Activated CD4-positive, alpha-beta memory T cell treated with anti-CD3 and anti-CD28 coated beads for 36 hours (primary cell): ENCODE measurements at places on chromosomes 6 and 20. TPM values are rescaled to one million over a fixed set of nuclear protein-coding genes. Genes with fewer than 3 reads are reported as not detected.

FRMD1 gene
- total RNA-seq: not detected

SRSF3 gene
- total RNA-seq: 390 TPM

ZNF335 gene
- total RNA-seq: 24.1 TPM

PGC gene
- not detected for total RNA-seq

MTFR2 gene
- 24.2 TPM for total RNA-seq

PLA2G7 gene
- total RNA-seq: not detected

KCNQ2 gene
- total RNA-seq: not detected

TBX18 gene
- not detected for total RNA-seq

TRAPPC3L gene
- not detected for total RNA-seq

KHDC1L gene
- total RNA-seq: not detected

SOBP gene
- 0.29 TPM for total RNA-seq

DEFB132 gene
- total RNA-seq: not detected

BTN1A1 gene
- not detected for total RNA-seq

SYCP2 gene
- total RNA-seq: 3.1 TPM

JPH2 gene
- not detected for total RNA-seq

MDN1 gene
- total RNA-seq: 40.2 TPM

PROCR gene
- 1.0 TPM for total RNA-seq

SMLR1 gene
- not detected for total RNA-seq

ESR1 gene
- 0.10 TPM for total RNA-seq

ZNF512B gene
- 12.5 TPM for total RNA-seq

BPIFA1 gene
- total RNA-seq: not detected

DEFB116 gene
- not detected for total RNA-seq

COL12A1 gene
- total RNA-seq: not detected

DUSP15 gene
- total RNA-seq: not detected

KCNG1 gene
- 2.1 TPM for total RNA-seq

GSTA2 gene
- total RNA-seq: not detected

HAO1 gene
- not detected for total RNA-seq

MYT1 gene
- total RNA-seq: not detected

CDSN gene
- not detected for total RNA-seq

DEF6 gene
- 103 TPM for total RNA-seq

SPTLC3 gene
- 0.02 TPM for total RNA-seq

THBS2 gene
- total RNA-seq: not detected

PAX1 gene
- total RNA-seq: not detected

PTCHD4 gene
- total RNA-seq: not detected

AVP gene
- total RNA-seq: not detected

OXT gene
- total RNA-seq: 1.0 TPM

PRICKLE4 gene
- not detected for total RNA-seq

DCDC2 gene
- total RNA-seq: 0.31 TPM

ZNF831 gene
- total RNA-seq: 7.6 TPM

PRPH2 gene
- total RNA-seq: not detected

PSORS1C2 gene
- total RNA-seq: not detected

HLA-DRA gene
- 5.6 TPM for total RNA-seq

TINAG gene
- not detected for total RNA-seq

C6orf132 gene
- total RNA-seq: 0.22 TPM

DST gene
- 5.7 TPM for total RNA-seq

HLA-DOB gene
- total RNA-seq: 1.3 TPM

NOTCH4 gene
- total RNA-seq: 0.51 TPM

UBE2C gene
- 196 TPM for total RNA-seq

SMOC2 gene
- not detected for total RNA-seq

CD24 gene
- 0.26 TPM for total RNA-seq
